Activated T-cell treated with anti-CD3 and anti-CD28 coated beads for 1 hour (primary cell): ENCODE measurements at places on chromosomes 12 and 14.

GRCh38 chr14:104583424-104584306, 4.1 kb downstream of the C14orf180 start:
- DNase-seq, result no peak

GRCh38 chr14:71242237-71242748, 335.0 kb downstream of the PCNX1 start:
- no peak for DNase-seq

DNA sequence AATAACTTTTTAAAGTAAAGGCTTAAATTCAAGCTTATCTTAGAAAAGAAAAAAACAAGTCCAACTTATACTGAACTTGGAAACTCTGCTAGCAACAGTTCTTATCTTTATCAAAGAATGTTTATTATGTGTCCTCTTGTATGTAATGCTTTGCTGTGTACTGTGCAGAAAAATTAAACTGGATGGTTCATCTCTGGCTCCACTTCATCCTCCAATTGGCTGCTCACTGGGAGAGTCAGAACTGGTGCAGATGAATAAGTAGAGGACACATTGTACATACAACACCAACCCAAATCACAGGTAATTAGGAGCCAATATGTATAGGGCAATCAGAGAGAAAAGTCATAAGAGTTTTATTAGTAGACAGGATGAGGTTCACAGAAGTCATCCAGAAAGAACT, 123.6 kb upstream of the NAP1L1 start:
- no peak for DNase-seq

- DNase-seq, result no peak
These were observed 35.5 kb upstream of the PPFIBP1 start for GRCh38 chr12:27488479-27488878.

- no peak for DNase-seq
These were observed 14.9 kb downstream of the AKAP6 start for GRCh38 chr14:32343926-32344430.

DNA sequence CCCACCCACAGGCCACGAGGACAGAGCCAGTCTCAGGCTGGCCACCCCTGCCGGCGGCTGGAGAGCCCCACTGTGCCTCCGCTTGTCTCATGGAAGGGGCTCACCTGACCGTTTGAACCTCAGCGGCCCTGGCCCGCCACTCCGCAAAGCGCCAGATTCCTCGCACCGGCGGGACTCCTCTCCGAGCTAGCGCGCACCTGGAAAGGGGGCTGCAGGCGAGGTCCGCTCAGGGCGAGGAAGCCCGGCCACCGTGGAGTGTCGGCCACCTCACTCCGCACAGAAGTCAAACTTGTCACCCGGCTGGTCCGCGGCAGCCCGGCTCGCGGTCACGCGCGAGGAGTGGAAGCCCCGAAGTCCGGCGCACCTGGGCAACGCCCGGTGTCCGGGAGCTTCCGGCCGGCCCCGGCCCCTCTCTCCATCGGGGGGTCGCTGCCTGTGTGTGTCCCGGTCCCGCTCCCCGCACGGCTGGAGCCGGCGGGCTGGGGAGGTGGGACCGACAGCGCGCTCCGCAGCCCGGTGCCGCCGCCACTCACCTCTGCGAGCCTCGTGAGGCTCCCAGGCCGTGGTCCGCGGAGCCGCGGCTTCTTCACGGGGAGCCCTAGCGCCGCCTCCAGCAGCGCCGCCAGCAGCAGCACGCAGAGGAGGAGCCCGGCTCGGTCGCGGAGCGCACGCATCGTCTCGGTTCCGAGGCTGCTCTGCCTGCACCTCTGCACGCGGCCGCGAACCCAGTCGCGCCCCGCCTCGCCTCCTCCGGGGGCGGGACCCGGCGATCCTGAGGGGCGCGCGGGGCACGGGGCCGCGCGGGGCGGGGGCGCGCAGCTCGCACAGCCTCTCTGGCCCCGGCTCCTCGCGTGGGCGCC, at the start of gene ISM2:
ISM2 (minus strand) TSS at position 697 of the 860 bp plus-strand sequence; CDS start at position 674, 23 bp downstream.
- DNase-seq, result peak; percentile 23

- no peak for DNase-seq
These were observed 511.1 kb downstream of the RPL10L start for GRCh38 chr14:46140445-46140844.

DNA sequence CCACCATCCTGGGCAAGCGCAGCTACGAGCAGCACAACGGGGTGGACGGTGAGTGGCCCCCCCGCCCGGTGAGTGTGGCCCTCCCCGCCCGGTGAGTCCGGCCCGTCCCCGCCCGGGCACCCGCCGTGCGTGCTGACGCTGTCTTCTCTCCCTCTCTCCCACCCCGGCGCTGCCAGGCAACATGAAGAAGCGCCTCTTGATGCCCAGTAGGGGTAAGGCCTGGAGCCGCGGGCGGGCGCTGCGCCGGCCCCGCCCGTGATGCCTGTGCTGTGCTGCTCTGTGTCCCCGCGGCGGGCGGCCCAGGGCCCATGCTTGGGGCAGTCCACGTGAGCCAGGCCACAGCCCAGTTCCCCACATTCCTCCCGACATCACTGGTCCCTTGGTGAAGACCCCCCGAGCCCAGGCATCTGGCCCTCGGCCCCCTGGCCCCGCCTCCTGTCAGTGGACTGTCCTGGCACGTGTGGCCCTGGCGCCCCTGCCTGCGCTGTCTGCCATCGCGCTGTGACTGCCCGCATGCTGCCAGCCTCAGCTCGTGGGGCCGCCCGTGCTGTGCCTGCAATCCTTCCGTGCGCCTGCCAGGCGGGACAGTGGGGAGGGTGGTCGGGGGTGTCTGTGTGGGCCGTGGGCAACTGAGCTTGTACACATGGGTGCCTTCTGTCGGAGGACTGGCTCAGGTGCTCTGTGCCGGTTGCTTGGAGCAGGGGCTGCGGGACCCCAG, 7.9 kb upstream of the CRIP2 start:
- DNase-seq, result no peak

DNA sequence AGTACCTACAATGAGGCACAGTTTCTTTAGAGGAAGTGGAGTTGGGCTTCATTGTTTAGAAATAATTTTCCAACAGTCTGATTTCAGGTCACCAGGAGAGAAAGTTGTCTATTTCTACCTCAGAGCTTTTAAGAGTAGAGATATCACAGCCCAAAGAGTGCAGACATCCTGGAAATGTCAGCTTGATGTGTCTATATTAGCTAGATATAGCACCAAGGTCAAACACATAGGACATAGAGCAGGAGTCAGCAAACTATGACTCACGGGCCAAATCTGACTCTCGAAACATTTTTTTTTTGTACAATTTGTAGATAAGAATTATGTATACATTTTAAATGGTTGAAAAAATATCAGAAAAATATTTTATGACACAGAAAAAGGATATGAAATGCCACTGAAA, 53.7 kb downstream of the KCNC2 start:
- no peak for DNase-seq

DNA sequence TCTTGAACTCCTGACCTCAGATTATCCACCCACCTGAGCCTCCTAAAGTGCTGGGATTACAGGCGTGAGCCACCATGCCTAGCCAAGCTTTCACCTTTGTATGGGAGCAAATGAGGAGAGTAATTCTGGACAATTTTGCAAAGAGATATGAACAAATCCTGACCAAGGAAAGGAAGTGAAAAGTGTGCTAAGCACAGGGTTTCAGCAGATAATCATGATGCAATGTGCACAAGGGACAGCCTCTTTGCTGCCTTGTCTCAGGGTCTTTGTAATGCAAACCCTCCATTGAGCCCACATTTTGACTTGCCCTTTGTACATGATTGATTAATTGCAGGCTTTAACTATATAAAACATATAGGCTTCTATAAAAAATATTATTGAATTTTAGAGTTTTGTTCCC, 9.2 kb upstream of the PYGL start:
- no peak for DNase-seq

GRCh38 chr12:116508145-116509121, 50.7 kb upstream of the MAP1LC3B2 start:
- peak; percentile 8 for DNase-seq

DNA sequence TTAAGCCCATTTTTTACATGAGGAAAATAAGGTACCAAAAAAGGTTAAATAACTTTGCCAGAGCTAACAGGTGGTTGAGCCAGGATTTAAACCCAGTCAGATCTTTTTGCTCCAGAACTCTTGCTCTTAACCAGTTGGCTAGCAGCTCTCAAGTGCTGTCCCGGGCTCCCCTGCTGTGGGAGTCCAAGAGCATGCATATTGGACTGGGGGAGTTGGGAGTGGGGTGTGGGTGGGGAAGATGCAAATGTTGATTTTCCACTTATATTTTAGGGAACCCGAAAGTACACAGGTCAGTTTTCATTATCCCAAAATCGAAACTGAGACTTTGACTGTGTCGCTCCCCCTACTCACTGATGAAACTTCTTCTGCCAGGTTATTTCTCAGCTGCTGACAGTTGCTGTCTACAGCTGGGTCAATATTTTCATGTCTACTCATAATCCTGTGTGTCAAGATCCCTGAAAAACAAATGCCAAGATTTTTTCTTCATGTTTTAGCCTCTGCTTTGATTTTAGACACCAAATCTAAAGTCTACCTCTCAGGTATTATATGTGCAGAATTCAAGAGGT, 172.3 kb upstream of the TMPO start:
- no peak for DNase-seq

DNA sequence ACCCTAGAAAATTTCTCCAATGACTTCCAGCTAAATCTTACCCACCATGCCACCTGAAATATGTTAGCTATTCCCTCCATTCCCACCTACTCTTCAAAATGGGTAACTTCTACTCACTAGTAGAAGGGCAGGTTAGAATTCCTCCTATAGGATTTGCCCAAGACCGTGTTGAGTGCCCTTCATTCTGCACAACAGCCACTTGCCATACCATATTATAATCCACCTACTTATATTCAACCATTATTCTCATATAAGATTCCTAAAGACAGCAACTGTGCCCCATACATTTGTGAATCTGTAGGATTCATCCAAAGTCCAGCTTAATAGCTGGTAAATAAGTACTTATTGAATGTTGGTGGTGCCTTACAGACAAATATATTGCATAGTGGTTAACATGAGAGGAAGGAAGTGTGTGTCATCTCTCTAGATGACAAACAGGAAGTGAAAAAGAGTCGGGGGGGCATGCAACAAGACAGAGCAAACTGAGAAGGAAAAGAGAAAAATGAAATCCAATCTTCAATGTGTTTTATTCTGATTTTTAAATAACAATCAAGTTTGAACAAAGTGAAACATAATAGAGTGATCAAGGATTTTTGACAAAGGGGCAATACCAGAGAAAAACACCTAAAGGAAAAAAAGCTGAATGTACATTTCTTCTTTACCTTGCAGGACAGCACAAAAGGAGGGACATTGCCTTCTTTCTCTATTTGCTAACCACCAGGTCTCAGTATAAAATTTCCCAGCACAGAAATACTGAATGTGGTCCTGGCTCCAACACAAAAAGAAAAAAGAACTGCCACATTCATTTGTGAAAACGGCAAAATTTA, 389.3 kb upstream of the USP15 start:
- DNase-seq, result no peak

DNA sequence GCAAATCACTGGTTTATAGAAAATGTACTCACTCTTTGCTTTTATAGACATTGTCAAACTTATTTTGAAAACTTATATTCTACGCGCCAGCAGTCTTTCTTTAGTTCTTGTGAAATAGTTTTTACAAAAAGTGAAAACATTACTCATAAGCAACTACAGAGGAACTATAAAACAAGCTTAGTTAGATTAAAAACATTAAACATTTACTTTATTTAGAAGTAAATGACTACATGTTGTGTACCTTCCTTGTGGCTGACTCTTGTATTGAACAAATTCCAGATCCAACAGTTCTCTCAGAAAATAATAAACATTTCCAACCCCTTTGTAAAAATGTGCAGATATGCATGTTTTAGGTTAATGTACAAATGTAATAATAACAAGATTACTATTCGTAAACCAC, 198.5 kb downstream of the SOX5 start:
- DNase-seq, result no peak

GRCh38 chr14:65356327-65356836, 56.1 kb upstream of the FUT8 start:
- DNase-seq, result no peak

GRCh38 chr12:77882709-77883108, 52.0 kb downstream of the NAV3 start:
- DNase-seq, result no peak

DNA sequence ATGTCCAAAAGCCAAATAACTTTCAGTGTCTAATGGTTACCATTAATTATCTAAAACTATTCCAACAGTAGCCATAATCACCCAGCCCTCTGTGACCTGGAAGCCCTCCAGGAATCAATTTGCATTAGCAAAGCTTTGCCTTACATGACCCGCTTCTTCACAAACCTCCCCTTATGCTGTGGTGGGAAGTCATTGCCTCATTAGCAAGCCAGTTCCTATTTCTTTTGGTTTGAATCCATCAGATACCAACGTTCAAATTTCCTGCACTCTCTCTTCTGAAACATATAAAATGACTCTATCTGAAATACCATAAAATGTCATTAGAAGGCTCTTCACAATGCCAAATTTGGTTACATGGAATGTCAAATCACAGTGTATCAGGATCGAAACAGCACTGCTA, 268.3 kb upstream of the PRKD1 start:
- DNase-seq, result no peak

DNA sequence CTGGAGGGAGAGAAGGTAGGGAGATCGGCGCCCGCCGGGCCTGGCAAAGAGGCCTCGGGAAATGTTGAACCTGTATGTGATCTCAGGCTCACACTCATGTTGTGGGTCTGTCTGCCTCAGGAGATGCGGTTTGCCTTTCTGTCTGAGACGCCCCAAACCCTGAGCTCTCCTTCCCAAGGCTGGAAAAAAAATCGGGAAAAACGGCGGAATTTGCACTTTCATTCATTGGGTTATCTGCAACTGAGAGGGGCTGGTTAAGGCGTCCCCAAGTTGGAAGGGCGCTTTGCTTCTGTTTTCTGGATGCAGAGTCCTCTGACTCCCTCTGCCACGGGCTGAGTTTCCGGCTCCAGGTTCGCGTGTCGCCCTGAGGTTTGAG, 5.0 kb upstream of the HOXC9 start:
- DNase-seq, result no peak

- DNase-seq, result no peak
These were observed 244.6 kb upstream of the MDGA2 start for GRCh38 chr14:47919997-47920396.

GRCh38 chr12:22110176-22110575, 64.2 kb downstream of the CMAS start:
- no peak for DNase-seq

DNA sequence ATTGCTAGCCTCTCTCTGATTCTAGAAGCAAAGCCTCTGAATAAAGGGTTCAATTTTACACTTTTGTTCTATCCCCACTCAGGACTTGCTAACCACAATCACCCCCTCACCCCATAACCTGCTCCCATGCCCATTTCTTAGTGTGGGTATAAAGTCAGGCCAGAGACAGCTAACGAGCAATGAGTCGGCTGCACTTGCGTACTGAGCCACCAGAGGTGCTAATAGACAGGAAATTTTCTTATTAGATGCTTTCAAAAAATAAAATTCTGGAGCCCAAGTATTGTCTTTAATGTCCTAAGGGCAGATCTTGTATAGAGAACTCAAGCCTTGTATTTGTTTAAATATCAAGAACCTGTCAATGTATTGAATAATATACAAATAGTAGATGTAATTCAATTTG, 256.9 kb downstream of the SYT1 start:
- no peak for DNase-seq

GRCh38 chr12:84913129-84913515, 523 bp upstream of the SLC6A15 start:
- no peak for DNase-seq

- DNase-seq, result no peak
These were observed 25.7 kb upstream of the GALNT9 start for GRCh38 chr12:132354982-132355680.

GRCh38 chr14:82190742-82191141, 657.1 kb upstream of the SEL1L start:
- no peak for DNase-seq

- DNase-seq, result no peak
These were observed 62.0 kb downstream of the DYRK2 start for GRCh38 chr12:67710582-67710981.
